CD4-positive, alpha-beta T cell treated with Interleukin-15 for 4 hours (primary cell): ENCODE measurements at places on chromosomes 1 and 21.

DNA sequence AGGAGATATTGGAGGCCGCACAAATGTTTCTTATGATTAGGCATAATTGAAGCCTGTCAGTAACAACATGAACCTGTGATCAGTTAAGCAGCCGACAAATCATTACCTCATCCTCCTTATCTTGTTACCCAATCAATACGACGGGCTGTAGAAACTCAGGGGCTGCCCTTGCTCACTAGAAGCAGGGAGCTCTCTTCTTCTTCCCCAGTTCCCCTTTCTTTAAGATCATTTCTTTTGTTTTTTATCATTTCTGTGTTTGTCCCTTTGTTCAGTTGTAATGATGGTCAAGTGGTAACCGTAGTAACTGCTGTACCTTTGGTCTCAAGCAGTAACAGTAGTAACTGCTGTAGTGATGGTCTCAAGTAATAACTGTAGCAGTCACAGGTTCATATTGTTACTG, 13.8 kb upstream of the FCGR2A start:
- no peak for DNase-seq

GRCh38 chr21:45472445-45473365, 67.7 kb downstream of the COL18A1 start:
- no peak for DNase-seq

DNA sequence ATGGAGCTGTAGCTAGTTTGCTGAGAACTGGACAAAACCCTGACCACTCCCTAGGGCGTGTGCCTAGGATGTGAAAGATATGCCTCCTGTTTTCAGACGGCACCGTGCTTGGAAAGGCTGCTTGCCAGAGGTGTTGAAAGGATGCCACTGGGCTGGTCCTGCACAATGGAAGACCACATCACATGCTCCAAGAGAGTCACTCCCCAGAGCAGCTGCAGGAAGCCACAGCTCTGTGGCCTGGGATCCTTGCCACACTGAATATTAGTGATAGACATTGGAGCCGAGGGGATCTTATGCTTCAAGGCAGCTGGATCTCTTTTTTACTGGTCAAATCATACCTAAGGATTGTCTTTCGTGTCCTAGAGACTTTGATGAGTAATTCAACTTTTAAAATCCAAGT, 6.6 kb upstream of the APP start:
- no peak for DNase-seq

GRCh38 chr21:35920436-35920835, 139.9 kb downstream of the SETD4 start:
- no peak for DNase-seq

GRCh38 chr1:34796990-34797389, 4.2 kb downstream of the GJA4 start:
- no peak for DNase-seq

DNA sequence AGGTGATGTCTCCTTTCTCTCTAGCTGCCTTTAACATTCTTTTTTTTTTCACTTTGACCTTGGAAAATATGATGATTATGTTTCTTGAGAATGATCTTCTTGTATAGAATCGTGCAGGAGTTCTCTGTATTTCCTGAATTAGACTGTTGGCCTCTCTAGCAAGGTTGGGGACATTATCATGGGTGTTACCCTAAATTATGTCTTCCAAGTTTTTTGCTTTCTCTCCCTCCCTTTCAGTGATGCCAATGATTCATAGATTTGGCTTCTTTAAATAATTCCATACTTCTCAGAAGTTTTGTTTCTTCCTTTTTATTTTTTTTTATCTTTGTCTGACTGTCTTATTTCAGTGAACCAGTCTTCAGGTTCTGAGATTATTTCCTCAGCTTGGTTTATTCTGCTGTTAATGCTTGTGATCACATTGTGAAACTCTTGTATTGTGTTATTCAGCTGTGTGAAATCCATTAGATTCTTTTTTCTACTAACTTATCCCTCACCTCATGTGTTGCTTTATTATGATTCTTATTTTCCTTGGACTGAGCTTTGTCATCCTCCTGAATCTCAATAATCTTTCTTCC, 268.4 kb upstream of the NRIP1 start:
- no peak for DNase-seq

- DNase-seq = peak; percentile 46
These were observed at the start of gene PAQR7 for GRCh38 chr1:25875154-25875855. PAQR7 (minus strand) TSS chr1:25875708; CDS start chr1:25863839, 11,869 bp downstream.

- no peak for DNase-seq
These were observed 377.3 kb downstream of the SIPA1L2 start for GRCh38 chr1:232252546-232253118.

DNA sequence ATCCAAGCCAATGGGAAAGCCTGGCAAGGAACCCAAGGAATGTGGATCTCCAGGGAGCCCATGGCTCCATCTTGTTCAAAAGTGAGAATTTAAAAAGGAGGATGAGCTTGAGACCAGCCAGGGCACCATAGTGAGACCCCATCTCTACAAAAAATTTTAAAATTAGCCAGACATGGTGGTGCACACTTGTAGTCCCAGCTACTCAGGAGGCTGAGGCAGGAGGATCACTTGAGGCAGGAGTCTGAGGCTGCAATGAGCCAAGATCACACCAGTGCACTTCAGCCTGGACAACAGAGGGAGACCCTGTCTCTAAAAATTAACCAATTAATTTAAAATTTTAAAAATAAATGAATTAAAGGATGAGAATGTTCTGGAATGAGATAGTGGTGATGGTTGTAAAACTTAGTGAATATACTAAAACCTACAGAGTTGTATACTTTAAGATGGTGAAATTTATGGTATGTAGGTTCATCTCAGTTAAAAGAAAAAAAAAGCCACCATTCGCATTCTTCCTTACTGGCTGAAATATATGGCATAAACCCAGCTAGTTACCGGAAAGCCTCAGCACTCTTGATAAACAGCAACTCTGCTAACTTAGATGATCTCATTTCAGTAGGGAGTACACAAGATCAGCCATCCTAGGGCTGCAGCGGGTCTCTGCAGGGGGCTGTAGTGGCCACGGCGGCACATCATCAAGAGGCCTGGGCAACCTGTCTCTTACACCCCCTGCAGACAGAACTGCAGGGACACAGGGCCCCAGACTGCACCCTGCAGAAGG, 48.3 kb upstream of the H6PD start:
- no peak for DNase-seq

GRCh38 chr1:231693361-231694074, 66.9 kb downstream of the DISC1 start:
- DNase-seq = no peak

DNA sequence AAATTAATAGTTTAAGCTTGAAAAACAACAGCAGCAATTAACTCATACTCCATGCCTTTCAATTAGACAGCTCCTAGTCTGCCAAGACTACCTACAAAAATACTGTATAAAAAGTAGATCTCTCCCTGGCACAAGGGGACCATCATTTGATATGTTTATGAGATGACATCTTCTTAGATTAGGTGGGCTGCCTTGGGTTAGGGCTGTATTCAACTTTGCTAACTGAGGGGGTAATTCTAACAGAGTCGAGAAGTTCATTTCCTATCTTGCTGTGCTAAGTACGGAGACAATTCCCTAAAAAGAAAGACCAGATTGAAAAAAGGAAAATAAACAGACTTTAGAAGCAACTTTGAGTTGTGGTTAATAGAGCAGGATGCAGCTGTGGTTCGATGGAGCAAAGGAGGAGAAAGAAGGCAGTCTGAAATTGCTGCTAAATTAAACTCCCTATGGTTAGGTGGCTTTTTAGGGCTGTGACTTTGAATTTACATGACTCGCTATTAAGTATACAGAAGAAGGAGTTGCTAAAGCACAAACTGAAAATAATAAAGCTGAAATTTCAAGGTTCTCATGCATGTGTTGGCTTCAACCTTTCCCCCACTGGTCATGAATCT, 75.4 kb downstream of the CDC7 start:
- no peak for DNase-seq

GRCh38 chr21:31781737-31782136, 49.8 kb upstream of the SCAF4 start:
- no peak for DNase-seq

DNA sequence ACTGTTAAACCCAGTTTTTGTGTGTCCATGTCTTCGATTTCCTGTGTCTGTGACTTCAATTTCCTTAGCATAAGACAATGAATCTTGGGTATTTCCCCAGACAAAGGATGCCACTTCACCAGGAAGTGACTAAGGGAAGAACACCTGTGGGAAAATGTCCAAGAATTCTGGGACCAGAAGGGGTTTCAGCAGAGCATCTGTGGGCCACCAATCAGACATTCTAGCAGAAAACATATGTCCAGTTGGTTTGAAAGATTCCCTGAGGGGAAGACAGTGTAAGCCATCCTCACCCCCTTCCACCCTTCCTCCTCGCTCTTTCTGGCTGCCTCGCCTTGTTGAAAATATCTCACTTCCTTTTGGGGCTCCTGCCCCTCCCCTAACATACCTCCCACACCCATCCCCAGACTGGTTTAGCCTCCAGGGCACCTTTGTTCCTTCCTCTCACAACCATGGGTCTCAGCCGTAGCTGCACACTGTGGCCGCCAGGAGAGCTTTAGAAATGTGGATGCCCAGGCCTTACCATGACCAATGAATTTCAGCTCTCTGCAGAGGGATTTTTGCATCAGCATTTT, 25.5 kb upstream of the IFNAR1 start:
- peak; percentile 39 for DNase-seq

- peak; percentile 54 for DNase-seq
These were observed 49.8 kb upstream of the RIPK4 start for GRCh38 chr21:41816583-41817165.

DNA sequence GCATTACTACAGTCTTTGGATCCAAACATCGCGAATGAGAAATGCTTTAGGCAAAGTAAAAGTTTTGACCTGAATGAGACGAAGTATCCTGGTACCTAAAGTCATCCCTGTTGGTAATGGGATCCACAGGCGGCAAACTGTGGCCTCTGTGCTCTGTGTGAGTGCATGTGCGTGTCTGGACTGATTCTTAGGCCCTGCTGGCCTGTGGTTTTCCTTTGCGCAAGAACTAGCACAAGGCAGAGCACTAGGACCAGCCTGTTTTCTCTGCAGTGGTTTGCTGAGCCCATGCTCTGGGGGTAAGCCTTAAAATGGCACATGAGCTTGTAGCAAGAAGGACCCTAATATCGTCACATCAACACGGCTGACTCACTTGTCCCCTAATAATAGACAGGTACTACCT, 251.2 kb downstream of the DSCAM start:
- DNase-seq = no peak

DNA sequence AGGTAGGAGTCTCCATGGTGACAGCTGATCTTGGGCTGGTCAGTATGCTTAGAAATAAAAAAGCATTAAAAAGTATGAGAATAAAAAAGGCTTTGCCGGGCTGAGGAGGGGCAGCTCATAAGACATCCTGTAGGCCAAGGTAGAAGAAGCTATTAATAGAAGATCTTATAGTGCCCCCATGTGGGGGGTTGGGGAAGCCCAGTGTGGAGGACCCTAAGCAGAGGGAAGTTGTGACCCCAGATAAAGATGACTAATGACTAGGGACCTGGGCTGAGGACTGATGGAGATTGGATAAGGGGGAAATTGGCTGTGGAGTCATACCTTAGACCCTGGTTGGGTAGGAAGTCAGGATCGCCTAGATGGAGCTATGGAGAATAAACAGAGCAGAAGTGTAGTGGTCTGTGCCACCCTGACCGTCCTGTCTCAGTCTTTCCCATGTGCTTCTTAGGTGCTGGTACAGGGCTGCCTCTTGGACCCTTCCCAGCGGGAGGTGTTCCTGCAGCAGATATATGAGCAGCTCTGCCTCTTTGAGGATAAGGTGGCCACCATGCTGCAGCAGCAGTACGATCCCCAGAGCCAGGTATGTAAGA, 25.0 kb downstream of the SZT2 start:
- peak; percentile 71 for DNase-seq

DNA sequence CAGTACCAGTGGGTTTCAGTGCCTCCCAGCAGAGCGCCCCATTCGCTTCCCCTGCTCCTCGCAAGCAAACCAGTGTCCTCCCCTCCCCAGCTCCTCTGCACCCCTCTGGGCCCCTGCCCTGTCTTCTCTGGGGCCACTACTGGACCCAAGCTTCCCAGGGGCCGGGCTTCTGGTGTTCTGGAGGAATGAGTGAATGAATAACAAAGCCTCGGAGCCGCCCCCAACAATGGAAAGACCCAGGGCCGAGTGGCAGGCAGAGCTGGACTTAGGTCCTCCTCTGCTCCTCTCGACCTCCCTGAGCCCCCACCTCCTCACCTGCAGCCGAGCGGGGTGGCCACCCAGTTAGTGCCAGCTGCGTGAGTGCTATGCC, 37.6 kb downstream of the MATN1 start:
- DNase-seq = no peak

- DNase-seq = no peak
These were observed 107.5 kb downstream of the NEK7 start for GRCh38 chr1:198264282-198264681.

- no peak for DNase-seq
These were observed 511 bp upstream of the INPP5B start for GRCh38 chr1:37947364-37947763.

- DNase-seq = no peak
These were observed 37.7 kb upstream of the BCL10 start for GRCh38 chr1:85313888-85314696.

DNA sequence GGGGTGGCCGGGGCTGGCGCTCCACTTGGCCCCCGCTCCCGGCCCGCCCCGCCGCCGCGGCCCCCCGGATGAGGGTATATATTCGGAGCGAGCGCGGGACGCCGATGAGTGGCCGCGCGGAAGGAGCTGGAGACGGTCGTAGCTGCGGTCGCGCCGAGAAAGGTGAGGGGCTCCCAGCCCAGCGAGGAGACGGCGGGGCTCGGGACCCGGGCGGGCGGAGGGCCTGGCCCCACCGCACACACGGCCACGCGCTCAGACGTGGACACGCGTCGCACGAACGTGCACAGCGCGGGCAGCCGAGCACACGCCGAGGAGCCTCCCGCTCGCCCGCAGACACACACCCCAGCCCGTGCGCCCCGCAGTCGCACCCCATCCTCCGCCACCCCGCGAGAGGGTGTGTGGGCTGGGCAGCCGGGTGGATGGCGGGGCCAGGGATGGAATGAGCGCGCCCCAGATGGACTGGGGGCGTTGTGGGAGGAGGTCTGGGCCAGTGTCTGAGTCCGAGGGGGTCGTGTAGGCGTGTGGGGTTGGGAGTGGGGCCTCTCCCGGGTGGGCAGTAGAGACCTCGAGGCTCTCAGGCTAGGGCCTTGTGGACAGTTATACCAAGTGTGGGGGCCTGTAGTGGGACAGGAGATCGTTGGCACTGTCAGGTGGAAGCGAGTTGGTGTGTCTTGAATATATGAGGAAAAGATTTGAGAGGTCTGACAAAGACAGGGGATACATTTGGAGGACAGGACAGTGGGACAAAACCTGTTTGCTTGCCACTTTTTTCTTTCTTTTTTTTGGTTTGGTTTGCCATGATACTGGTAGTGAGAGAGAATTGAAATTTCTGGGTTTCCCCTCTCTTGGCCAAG, at the start of gene UAP1:
Gene UAP1, plus strand, starts transcription at position 107 of the 854 bp plus-strand sequence. CDS start 4,347 bp downstream, outside the sequence.
- DNase-seq = no peak

- DNase-seq = no peak
These were observed 11.6 kb upstream of the OLFML2B start for GRCh38 chr1:162035241-162035640.

DNA sequence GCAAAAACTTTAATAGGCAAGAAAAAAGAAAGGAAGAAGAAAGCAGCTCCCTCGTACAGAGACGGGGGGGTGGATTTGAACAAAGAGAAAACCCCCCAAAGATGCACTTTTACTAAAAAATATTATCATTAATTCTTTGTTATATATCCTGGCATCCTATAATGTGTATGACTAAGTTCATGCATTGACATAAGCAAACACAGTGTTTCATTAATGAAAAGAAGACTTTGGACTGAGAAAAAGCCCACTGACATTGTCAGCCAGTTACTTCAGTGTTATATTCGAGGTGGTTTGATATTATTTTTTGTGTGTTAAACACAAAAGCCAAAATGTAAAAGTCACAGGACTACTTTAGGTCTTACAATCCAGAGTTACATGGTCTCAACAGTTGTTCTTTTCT, 110.1 kb upstream of the DPYD start:
- no peak for DNase-seq

GRCh38 chr1:230515451-230516145, 89.5 kb upstream of the PGBD5 start:
- DNase-seq = no peak
